ENCODE measurements at places on chromosomes 2 and 18.
A peak's percentile ranks its signal among the peaks of the same experiment; 100 is the strongest.

- DNase-seq = no peak
Observed at GRCh38 chr2:2868085-2868484, 509.5 kb downstream of the EIPR1 start.

- no peak for DNase-seq
Observed at GRCh38 chr2:26020231-26020640, 13.6 kb upstream of the RAB10 start.

GRCh38 chr2:197871780-197872456 lies 67.5 kb downstream of the PLCL1 start:
- DNase-seq = no peak

DNA sequence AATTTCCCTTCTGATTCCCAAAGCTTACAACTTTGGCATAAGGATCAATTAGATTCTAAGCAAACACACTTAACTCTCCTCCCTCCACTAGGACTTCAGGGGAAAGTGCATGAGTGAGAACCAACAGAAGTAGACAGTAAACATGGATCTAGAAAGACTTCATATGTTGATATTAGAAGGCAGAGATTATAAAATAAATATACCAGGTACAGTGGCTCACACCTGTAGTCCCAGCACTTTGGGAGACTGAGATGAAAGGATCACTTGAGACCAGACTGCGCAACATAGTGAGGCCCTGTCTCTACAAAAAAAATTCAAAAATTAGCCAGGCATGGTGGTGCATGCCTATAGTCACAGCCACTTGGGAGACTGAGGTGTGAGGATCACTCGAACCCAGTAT lies 15.9 kb downstream of the NBEAL1 start:
- no peak for DNase-seq

DNA sequence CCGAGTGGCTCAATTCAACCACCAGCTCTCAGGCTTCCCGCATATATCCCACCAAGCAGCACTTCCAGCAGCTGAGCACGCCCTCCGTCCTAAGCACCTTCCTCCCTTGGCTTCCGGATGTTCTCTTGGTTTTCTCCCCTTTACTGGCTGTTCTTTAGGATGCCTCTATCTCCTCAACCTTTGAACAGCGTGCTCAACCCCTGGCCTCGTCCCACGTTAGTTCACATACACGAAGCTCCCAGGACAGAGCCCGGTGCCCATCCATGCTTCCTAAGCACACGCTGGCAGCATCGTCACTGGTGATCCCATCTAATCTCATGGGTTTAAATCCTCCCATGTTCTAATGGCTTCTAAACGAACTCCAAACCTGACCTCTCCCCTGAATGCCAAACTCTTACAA lies 3.7 kb downstream of the CYS1 start:
- DNase-seq = no peak

DNA sequence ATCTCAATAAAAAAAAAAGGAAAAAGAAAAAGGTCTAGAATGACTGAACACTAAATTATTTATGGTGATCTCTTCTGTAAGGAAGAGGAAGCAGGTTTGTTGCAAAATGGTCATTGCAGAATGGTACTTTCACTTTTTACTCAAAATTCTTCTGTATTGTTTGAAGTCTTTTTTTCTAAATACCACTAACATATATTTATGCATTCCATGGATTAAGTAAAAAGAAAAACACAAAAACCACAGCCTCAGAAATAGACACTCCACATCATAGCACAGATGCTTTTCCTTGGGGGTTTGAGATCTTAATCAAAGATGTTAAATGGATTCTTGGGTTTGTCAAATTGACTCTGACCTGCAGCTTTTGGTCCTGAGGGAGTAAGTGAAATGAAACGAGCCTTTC lies 47.4 kb downstream of the RHOB start:
- DNase-seq = peak; percentile 62

DNA sequence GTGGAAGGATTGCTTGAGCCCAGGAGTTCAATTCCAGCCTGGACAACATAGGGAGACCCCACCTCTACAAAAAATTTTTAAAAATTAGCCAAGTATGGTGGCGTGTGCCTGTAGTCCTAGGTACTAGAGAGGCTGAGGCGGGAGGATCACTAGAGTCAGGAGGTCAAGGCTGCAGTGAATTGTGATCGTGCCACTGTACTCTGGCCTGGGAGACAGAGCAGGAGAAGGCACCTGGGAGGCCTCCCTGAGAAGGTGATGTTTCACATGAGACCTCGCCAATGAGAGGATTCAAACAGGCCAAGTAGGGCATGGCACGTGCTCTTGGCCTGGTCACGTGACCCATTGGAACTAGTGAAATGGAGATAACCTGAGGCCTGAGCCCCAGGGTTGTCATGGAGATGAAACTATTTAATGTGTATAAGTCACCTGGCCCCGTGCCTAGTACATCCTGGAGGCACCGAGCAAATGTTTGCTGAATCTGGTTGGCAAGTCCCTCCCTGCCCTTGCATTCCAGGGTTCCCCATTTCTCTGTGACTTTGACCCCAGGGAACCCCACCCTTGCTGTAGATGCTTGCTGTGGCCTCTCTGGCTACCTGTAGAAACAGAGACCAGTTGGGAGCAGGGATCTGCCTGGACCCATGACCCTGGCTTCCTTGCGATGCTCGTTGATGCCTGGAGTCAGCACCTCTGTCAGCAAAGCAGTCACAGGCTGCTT lies 26.1 kb upstream of the ROCK2 start:
- no peak for DNase-seq

GRCh38 chr2:2573205-2573604 lies 242.1 kb upstream of the MYT1L start:
- no peak for DNase-seq

DNA sequence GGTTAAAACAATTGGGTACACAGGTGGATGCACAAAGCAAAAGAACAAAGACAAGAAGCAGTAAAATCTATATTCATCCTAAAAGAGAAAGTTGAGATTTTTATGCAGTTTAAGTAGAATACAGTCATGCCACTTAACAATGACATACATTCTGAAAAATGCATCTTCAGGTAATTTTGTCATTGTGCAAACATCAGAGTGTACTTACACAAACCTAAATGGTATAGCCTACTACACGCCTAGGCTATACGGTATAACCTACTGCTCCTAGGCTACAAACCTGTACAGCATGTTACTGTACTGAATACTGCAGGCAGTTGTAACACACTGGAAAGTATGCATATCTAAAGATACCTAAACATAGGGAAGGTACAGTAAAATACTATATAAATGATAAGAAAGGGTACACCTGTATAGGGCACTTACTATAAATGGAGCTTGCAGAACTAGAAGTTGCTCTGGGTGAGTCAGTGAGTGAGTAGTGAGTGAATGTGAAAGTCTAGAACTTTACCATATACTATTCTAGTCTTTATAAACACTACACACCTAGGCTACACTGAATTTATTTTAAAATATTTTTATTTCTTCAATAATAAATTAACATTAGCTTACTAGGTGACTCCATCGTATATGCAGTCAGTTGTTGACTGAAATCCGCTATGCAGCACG lies 132.9 kb downstream of the BARD1 start:
- no peak for DNase-seq

GRCh38 chr2:115596659-115597375 lies 1154.4 kb downstream of the DPP10 start:
- no peak for DNase-seq

DNA sequence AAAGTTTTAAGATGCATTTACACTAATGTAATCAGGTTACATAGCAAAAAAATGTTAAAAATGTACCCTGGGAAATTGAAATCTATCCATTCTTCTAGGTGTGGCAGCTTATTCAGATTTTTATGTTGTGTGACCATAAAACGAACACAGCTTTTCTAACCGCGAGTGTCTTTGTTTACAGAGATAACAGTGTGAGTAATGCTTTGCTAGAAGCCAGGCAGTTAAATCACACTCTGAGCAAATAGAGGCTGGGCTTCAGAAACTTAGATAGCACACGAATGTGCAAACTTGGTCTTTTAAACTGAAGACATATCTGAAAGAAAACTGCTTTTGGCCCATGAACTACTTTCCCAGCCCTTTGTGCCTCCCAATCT lies 116.1 kb downstream of the SPTBN1 start:
- DNase-seq = peak; percentile 97

DNA sequence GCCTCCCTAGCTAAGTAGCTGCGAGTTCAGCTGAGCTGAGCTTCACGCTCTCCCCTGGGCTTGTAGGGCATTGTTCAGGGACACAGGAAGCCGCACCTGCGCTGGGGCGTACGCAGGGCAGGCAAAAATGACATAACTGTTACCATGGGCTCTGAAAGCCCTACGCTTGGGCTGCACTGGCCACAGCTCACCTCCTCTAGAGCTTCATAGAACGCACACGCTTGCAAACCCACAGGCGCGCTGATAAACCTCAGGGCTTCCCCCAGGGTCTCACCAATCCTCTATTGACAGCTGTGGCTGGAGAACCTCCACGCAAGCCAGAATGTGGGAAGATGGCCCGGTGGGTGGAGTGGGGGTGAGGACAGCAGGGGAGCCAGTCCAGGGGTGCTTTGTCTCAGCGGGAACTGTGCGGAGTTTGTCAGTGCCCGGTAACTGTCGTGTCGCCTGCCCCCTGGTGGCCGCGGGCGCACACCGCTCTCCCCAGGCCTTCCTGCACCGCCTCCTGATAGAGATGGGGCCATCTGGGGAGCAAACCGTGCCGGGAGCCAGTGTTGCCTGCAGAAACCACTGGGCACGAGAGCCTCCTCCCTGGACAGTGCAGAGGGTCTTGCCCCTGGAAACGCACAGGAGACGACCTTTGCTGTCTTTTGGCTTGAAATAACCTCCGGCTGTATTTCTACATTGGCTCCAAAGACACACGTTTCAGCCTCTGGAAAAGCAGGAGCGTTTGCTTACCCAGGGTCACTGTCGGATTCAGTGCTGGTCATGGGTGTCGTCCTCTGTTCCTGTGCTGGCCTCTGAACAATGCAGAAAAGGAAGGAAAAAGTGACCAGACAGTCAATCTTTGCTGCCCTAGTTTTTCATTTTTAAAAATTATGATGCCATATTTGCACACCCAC lies 17.0 kb upstream of the CIDEA start:
- DNase-seq = peak; percentile 45

DNA sequence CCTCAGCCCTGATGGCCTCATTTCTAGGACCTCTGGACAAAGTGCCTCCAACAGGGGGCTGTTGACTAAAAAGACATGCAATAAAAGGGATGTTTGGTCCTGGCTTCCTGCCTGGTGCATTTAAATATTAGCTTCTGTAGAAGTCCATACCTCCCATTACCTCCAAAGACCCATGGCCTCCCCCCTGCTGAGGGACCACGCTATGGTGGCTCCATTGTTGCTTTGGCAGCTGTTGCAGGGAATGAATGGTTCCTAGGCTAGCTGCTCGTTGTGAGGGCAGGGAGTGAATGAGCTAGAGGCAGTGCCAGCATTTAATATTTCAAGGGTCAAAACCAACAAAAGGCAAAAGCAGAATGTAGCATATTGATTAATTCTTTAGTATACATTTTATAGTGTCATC lies 285.9 kb downstream of the SLC8A1 start:
- DNase-seq = no peak

DNA sequence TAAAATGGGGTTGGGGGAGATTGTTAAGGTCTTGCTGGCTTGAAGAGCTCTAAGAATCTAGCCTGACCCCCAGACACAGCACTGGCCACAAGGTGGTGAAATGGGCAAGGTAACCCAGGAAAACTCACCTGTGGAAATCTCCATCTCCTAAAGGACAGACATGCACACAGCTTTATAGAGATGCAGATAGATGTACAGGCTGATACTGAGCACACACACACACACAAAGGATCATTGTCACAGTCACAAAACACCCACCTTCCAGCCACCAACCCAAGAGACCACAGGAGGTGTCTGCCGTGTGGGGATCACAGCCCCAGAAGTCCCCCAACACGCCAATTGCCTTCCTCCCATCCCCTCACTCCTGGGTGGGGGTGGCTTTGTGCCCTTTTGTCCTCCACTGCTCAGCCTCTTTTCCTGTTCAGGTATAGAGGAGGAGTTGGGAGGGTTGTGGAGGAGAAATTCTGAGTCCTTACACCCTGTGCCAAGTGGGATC lies 3.2 kb upstream of the CYP26B1 start:
- no peak for DNase-seq

DNA sequence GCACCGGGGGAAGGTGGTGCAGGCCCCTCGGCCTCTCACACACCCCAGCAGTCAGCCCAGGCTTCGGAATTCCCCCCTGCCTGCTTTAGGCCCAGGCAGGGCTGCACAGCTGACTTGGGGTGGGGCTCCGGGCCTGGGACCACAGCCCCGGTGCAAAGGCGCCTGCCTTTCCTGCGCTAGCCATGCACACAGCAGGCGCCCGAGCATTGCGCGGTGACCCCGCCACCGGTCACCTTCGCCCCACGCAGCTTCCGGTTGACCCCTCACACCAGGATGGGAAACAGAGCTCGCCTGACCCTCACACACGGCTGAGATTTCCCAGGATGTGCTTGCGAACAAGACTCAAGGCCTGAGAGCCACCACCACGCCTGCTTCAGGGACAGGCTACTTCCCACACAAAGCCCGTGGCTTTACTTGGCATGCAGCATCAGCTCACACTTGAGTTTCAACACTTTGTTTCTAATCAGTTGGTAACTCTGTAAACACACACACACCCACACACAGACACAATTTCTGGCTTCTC lies 46.0 kb downstream of the SLC66A2 start:
- DNase-seq = no peak

- DNase-seq = peak; percentile 49
Observed at GRCh38 chr2:207478572-207478971, 51.2 kb upstream of the CREB1 start.

- DNase-seq = no peak
Observed at GRCh38 chr2:241156971-241157441, 6.7 kb downstream of the PPP1R7 start.

DNA sequence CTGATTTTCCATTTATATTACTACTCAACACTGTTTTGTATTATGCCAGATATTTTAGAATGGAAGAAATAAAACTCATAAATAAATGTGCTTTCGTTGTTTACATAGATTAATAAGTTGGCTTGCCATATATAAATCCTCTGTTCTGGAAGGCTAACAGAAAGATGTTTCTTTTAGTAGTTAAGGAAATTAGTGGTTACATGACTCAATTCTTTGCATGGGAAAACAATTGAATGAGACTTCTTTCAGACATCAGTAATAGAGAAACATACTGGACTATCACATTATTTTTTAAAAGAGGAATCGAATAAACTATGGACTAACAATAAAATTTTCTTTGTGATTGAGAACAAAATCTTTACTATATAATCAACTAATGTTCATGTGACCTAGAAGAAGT lies 336.5 kb downstream of the KCNS3 start:
- peak; percentile 8 for DNase-seq

DNA sequence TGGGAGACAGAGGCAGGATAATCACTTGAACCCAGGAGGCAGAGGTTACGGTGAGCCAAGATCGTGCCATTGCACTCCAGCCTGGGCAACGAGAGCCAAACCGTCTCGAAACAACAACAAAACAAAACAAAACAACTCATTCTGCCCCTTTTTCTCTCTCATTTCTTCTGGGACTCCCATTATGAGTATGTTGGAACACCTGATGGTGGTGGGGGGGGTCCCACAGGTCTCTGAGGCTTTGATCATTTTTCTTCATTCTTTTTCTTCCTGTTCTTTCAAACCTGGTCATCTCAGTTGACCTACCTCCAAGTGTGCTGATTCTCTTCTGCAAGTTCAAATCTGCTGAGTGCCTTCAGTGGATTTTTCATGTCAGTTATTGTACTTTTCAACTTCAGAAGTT lies 8.2 kb upstream of the FAM161A start:
- DNase-seq = no peak

GRCh38 chr2:20594957-20595356 lies 55.9 kb downstream of the HS1BP3 start:
- no peak for DNase-seq

Data from fibroblast of skin of back (primary cell).